ENCODE measurements at places on chromosomes 12 and 14.

- no peak for DNase-seq
These were observed 1093.4 kb upstream of the FLRT2 start for GRCh38 chr14:84436528-84436927.

- DNase-seq, result no peak
These were observed 71.5 kb upstream of the ARHGAP5 start for GRCh38 chr14:32005628-32006027.

DNA sequence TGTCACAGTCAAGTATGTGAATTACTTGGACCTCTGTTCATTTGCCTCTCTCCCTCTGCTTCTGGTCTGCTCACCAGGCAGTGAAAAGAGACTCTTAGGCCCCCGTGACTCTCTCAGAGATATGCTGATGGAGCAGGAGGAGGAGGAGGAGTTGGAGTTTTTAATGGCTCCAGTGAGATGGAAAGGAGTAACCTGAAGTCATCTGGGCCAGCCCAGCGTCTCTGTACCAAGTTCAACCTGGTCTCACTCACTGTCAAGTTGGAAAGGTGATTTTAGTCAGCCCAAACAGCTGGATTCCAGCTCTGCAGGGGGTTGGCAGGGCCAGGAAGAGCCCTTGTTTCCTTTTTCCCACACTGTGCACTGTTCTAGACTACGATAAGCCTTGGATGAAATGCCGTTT lies 48.6 kb downstream of the SH2B3 start:
- DNase-seq, result no peak

DNA sequence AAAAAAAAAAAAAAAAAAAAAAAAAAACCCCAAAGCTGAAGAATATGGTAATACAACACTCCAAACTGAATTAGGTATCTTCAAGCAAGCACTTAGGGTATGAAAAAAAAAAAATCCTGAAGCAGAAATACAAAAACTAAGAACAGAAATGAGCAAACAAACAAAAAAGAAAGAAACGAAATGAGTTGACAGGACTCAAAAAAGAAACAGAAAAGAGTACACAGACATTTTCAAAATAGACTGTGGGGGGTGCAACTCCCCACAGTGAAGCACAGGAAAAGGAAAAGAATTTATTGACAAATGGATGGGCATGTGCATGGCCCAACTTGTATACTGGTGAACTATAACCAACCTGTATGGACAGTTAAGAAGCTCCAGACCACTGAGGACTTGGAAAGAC lies 24.6 kb downstream of the RPS6KA5 start:
- DNase-seq, result no peak

DNA sequence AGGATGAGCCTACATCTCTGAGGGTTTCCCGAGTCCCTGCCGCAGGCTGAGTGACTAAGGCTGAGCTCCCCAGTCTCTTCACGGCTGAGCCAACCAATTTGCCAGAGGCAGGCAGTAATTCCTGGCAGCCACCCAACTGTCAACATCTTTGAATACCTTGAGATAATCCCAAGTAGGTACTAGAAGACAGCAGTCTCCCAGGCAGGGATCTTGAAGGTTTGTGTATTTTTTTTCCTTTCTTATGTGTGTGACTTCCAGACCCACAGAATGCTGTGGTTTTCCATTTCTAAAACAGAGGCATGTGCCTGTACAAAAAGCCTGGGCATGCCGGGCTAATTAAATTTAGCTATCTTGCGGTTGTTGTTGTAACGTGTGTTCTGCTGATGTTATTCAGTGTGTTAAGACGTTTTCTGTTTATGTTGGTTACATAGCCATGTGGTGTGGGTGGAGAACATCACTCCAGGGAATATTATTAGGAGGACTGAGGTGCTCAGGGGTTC lies 155.5 kb downstream of the ANO2 start:
- DNase-seq, result no peak

GRCh38 chr12:32821293-32821692 lies 65.6 kb upstream of the YARS2 start:
- DNase-seq, result no peak

GRCh38 chr12:132302466-132303358 lies 26.7 kb downstream of the GALNT9 start:
- DNase-seq, result no peak

DNA sequence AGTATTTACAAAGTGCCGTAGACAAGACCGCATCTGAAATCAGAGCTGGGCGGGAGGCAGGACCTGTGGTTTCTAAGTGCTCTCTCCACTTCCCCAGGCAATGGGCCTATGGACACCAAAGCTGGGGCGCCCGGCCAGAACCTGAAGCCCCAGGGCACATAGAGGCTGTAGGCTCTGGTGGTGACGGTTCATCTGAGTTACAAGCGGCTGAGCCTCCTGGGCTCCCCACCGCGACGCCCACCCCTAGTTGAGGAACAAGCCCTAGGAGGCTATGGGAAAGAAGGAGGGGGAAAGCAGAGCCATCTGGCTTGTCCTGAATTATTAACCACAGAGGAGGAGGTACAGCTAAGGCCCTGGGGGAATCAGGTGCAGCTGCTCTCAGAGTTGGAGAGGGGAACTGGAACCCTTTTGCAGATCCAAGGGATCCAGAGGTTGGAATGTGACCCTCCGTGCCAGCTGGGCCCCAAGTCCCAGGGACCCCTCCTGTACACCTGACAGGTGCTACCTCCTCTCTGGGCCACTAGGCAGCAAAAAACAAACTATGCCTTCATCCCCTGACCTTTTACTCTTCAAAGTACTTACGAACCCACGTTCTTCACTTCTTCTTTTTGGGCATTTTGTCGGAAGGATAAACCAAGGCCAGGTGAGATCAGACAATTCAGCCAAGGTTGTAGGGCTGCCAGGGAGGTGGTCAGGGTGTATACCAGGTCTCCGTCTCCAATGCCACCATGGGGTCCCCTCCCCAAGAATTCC lies 77.2 kb downstream of the ARL6IP4 start:
- no peak for DNase-seq

DNA sequence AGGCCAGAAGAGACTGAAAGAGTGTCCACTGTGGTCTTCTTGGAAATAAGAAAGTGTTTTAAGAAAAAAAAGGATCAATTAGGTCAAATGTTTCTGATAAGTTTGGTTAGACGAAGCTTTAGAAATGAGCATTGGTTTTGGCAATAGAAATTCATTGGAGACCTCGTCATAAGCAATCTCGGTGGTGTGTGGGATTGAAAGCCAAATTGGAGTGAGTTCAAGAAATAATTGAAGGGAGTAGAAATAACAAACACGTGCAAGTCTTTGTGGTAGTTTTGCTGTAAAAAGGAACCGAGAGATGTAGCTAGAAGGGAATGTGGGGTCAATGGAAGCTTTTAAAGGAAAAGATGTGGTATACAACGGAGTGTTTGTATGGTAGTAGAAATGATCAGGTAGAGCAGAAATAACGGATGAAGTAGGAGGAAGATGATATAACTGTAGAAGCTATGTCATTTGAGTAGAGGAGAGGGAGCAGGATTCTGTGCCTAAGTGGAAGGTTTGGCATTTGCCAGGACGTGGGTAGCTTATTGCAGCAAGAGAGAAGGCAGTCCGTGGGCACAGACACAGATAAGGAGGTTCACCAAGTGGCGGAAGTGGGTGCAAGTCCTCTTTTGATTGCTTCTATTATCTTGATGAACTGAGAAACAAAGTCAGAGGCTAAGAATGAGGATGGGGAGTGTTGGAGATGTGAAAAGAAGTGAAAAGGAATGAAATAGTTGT lies 146.2 kb downstream of the DACT1 start:
- DNase-seq, result no peak

DNA sequence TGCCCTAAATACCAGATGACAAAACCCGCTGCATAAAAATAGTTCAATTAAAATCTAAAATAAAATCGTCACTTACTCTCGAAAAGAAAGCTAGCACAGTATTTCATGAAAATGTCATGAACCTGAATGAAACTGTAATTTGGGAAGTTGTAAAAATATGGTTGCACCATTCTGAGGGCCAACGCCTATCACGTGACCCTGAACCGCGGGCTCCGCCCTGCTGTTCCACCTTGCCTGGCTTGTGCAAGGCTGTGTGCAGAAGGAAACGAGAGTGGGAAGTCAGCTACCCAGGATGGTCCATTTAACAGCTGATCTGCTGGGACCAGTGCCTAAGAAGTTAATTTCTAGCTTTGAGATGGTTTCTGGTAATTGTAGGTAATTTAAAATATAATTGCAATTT lies 91.7 kb upstream of the BMP4 start:
- DNase-seq, result no peak

DNA sequence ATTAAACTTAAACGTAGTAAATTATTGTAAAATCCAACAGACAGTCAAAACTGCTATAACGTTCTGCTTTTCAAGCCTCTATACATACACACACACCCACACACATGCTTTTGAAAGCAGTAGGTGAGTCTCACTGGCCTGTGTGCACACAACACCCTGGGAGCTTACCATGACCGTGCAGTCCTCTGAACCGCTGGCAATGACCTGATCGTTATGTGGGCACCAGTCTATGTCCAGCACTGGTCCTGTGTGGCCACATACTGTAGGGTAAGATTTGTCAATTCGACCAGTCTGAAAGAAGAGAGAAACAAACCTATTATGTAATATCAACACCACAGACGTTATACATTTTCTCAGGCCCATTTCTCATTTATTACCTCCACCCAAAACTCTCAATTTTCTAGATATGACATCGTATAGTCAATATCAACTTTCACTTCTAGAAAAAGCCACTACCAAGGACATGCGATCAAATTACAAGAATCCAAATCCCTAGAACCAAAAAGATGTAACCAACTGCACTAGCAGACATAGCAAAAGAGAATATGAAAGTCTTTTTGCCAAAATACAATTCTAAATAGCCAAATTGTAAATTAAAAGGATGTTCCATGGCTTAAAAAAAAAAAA lies 44.5 kb upstream of the SELPLG start:
- no peak for DNase-seq

- DNase-seq, result no peak
These were observed 31.5 kb upstream of the KRR1 start for GRCh38 chr12:75542942-75543341.

DNA sequence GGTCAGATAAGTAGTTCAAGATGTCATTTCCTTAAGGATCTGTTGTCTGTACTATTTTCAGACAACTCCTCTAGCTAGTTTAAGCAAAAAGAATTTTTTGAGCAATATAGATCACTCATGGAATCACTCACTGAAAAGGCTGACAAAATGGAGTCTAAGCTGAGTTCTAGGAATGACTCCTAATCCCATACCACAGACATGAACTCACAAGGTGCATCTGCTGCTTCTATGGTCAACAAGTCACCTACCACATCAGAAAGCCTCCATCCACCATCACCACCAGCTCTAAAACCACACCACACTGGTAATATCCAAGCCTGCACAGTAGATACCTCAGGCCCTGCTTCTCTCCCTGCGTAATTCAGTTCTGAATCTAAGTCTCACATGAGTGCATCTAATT lies 33.0 kb downstream of the PWP1 start:
- no peak for DNase-seq

DNA sequence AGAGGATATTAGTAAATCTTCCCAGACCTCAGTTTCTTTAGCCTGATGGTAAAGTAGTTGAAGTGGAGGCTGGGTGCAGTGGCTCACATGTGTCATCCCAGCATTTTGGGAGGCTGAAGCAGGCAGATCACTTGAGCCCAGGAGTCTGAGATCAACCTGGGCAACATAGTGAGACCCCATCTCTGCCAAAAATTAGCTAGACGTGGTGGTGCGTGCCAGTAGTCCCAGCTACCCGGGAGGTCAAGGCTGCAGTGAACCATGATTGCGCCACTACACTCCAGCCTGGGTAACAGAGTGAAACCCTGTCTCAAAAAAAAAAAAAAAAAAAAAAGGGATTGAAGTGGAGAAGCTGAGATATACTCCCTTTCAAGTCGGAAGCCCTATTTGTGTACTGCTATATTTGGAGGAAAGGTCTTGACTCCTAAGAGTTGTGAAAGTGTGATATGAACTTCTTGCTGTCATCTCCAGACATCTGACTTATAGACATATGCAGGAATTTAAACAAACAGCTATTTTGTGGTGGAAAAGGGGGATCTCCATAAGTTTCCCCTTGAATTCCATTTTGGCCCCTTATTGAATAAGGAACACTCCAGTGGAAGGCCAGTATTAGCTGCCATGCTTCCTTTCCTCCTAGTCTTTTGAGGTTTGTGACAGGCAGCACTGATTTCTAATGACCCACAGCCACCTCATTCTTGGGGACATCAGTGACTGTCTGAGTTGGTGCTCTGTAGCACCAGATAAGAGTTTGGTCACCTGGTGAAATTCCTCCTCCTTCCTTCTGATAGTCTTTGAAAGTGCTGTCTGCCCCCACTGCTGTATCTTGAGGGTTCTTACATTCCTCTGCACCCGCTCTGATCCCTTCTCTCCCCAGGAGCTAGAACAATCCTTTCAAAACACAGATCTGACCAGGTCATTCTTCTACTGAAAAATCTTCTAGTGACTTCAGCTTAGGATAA lies 7.4 kb downstream of the ELK3 start:
- no peak for DNase-seq

GRCh38 chr14:88359500-88359899 lies 26.0 kb upstream of the SPATA7 start:
- no peak for DNase-seq

GRCh38 chr12:78183824-78184223 lies 353.1 kb downstream of the NAV3 start:
- DNase-seq, result no peak

- DNase-seq, result no peak
These were observed 18.1 kb downstream of the ASPG start for GRCh38 chr14:104103446-104104075.

DNA sequence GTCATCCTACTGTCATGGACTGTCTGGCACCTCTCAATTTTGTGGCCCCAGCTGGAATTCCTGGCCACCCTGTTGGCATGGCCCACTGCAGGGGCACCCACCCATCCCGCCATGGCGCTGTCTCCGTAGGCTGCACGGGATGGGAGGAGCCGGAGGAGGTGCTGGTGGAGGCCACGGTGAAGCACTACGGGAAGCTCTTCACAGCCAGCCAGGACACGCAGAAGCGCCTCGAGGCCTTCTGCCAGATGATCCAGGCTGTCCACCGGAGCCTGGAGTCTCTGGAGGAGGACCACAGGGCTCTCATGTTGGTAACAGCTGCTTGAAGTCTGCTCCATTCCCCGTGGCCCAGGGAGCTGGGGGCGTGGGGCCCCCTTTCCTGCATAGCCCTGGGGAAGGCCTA lies 3.9 kb downstream of the CCDC197 start:
- no peak for DNase-seq

DNA sequence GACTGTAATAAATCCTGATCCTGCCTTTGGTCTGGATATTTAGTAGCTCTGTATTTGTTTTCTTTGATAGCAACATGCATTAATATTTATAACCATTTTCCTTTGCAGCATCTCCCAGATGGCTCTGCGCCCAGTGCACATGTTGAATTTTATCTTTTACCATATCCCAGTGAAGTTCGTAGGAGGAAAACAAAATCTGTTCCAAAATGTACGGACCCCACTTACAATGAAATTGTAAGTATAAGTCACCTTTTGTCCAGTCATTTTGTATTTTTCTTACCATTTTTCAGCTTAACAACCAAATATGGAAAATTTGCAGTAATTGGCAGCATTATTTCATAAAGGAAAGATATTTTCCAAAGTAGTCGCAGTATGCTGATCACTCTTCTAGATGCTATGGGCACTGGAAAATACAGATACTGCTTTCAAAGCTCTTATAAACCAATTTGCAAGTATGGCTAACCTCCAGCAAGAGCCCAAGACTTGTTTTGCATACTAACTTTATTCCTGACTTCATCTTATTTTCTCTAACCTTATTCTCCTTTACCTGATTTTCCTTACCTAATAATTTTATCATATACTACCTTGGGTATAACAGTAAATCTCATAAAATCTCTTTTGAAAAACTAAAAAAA lies 97.4 kb downstream of the PLCZ1 start:
- no peak for DNase-seq

GRCh38 chr12:108116699-108117098 lies 12.4 kb upstream of the WSCD2 start:
- no peak for DNase-seq

Data from stimulated activated CD4-positive, alpha-beta T cell treated with anti-CD3 and anti-CD28 coated beads, TNF-alpha, amount 100 ng/mL, for 1 hour (primary cell).